ENCODE measurements at places on chromosomes 2 and 18. TPM values are rescaled to one million over a fixed set of nuclear protein-coding genes. Genes with fewer than 3 reads are reported as not detected.

EVX2 gene
- total RNA-seq = not detected

CRYGC gene
- not detected for total RNA-seq

DNA sequence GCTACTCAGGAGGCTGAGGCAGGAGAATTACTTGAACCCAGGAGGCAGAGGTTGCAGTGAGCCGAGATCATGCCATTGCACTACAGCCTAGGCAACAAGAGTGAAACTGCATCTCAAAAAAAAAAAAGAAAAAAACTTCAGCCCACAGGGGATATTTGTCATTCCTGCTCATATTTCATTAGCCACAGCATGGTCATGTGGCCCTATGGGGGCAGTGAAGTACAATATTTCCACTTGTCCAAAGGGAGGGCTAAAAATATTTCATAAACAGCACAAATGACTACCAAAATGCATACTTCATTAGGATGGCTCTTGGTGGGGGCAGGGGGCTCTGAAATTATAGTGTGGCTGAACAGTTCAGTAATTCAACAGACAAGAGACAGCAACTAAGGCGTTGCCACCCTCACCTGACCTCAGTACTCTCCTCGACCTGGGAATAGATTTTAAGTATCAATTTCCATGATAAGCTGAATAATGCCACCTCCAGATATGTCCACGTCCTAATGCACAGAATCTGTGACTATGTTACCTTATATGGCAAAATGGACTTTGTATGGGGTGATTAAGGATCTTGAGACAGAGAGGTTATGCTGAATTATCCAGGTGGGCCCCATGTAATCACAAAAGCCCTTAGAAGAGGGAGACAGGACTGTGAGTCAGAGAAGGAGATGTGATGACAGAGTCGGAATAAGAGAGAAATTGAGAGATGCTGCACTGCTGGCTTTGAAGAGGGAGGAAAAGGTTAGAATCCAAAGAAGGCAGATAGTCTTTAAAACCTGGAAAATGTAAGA lies 158.2 kb upstream of the CRIM1 start:
- no peak for DNase-seq

- DNase-seq = peak; percentile 75
Observed at GRCh38 chr2:218995972-218996711, 2.9 kb upstream of the CRYBA2 start.

GRCh38 chr2:64629875-64630274 lies 23.8 kb downstream of the SERTAD2 start:
- no peak for DNase-seq

SLC9A2 gene
- not detected for total RNA-seq

All from lung microvascular endothelial cell (primary cell).